ENCODE measurements at places on chromosomes 11 and 22.
A peak's percentile ranks its signal among the peaks of the same experiment; 100 is the strongest.

DNA sequence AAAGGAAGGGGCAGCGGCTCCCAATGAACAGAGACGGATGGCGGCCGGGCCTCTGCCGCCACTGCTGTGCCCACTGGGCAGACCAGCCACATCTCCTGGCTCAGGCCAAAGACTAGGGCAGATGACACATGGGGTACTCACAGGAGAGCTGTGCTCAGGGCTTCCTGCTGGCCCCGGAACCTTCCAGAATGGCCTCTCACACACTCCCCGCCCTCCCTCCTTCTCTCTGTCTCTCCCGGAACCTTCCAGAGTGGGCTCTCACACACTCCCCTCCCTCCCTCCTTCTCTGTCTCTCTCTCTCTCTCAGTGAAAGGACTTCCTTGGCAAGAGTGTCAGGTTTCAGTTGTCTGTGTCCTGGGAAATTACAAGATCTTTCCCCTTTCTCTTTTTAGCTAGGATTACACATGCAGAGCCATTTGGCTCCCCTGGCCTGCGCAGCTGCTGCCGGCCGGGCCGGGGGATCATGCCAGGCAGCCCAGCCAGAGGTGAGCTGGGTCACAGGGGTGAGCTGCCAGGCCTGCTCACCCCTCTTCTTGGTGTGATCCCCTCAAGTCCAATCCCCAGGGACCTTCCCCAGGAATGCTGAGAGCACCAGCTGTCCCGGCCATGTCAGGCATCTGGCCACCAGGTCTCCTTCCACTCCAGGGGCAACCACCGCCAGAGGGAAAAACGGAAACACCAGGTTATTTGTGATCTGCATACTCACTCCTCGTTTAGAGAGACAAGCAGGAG is 45.3 kb upstream of the ADA2 start:
- peak overlapping the region; percentile 81 for H3K27ac ChIP-seq
- no peak for DNase-seq
- no peak overlapping the region for H3K4me3 ChIP-seq
- H3K27me3 ChIP-seq: no peaks in the 10 kb centered on the region
- H3K4me1 ChIP-seq: peaks cover 54% of the 10 kb centered on the region

DNA sequence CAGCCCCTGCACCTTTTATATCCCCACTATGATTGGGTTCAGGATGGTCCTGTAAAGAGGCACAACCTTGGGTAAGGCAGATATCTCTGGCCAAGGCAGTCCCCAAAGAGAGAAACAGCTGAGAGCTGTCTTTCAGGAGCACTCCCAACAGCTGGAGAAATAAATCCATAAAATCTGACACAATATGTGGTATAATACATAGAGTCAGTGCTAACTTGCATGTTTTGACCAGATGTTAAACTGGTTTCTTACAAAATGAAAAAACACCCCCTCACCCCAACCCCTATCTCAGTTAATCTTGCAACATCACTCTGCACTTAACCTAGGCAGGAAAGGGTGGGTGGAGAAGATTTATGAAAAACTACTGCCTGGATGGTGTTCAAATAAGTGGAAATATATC is 44.0 kb upstream of the C11orf87 start:
- H3K4me1 ChIP-seq: no peaks in the 10 kb centered on the region
- H3K4me3 ChIP-seq: no peak overlapping the region
- no peak overlapping the region for H3K27ac ChIP-seq
- DNase-seq: no peak
- H3K36me3 ChIP-seq: no peaks in the 10 kb centered on the region
- H3K27me3 ChIP-seq: no peaks in the 10 kb centered on the region

DNA sequence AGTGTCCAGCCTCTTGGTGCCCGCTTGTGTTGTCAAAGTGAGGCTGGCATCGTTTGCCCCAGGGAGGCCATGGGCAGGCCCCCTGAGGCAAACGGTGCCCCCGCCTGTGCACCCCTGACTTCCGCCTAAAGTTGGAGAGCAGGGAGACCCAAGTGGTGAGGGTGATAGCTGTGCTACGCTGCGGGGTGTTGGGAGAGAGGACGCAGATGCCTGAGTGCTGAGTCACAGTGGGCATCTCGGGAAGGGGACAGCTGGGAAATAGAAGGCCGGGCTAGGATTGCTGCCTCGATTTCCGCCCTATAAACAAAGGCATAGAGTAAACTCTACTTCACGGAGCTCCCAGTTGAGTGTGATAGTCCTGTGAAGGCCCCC is 5.8 kb downstream of the GRIK4 start:
- H3K4me1 ChIP-seq: no peaks in the 10 kb centered on the region
- no peak overlapping the region for H3K27ac ChIP-seq
- DNase-seq: no peak

GRCh38 chr22:50176850-50177536 is 6.5 kb downstream of the PANX2 start:
- no peaks in the 10 kb centered on the region for H3K4me1 ChIP-seq
- no peaks in the 10 kb centered on the region for H3K36me3 ChIP-seq
- H3K27ac ChIP-seq: no peak overlapping the region

GRCh38 chr11:43825217-43825816 is 55.3 kb upstream of the ALKBH3 start:
- no peaks in the 10 kb centered on the region for H3K27me3 ChIP-seq
- H3K4me1 ChIP-seq: no peaks in the 10 kb centered on the region
- no peak overlapping the region for H3K27ac ChIP-seq

GRCh38 chr22:17795661-17796548 is 21.6 kb upstream of the BID start:
- no peaks in the 10 kb centered on the region for H3K27me3 ChIP-seq
- H3K4me1 ChIP-seq: no peaks in the 10 kb centered on the region
- no peak for DNase-seq
- no peaks in the 10 kb centered on the region for H3K36me3 ChIP-seq

- H3K36me3 ChIP-seq: no peaks in the 10 kb centered on the region
- DNase-seq: no peak
- no peaks in the 10 kb centered on the region for H3K4me1 ChIP-seq
- H3K4me3 ChIP-seq: no peak overlapping the region
- no peak overlapping the region for H3K27ac ChIP-seq
Observed at GRCh38 chr11:126899961-126900748, 100.4 kb downstream of the KIRREL3 start.

- no peaks in the 10 kb centered on the region for H3K36me3 ChIP-seq
- no peak overlapping the region for H3K4me3 ChIP-seq
- H3K4me1 ChIP-seq: no peaks in the 10 kb centered on the region
- no peak overlapping the region for H3K27ac ChIP-seq
Observed at GRCh38 chr22:26527574-26528465, 15.5 kb upstream of the TFIP11 start.

DNA sequence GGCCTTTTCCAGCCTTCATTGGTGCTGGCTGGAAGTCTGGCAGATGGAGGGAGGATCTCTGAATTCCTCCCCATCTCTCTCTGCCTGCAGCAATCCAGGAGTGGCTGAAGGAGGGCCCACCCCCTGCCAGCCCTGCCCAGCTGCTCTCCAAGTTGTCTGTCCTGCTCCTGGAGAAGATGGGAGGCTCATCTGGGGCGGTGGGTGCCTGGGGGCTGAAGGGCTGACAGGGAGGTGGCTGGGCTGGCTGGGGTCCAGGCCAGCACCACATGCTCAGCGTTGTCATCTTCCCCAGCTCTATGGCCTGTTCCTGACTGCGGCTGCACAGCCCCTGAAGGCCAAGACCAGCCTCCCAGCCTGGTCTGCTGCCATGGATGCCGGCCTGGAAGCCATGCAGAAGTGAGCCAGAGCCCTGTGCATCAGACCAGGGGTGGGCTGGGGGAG is 12.2 kb downstream of the TKFC start:
- DNase-seq: no peak
- H3K4me1 ChIP-seq: no peaks in the 10 kb centered on the region
- peaks cover 7% of the 10 kb centered on the region for H3K36me3 ChIP-seq
- H3K27me3 ChIP-seq: no peaks in the 10 kb centered on the region
- H3K27ac ChIP-seq: no peak overlapping the region
- H3K4me3 ChIP-seq: no peak overlapping the region

DNA sequence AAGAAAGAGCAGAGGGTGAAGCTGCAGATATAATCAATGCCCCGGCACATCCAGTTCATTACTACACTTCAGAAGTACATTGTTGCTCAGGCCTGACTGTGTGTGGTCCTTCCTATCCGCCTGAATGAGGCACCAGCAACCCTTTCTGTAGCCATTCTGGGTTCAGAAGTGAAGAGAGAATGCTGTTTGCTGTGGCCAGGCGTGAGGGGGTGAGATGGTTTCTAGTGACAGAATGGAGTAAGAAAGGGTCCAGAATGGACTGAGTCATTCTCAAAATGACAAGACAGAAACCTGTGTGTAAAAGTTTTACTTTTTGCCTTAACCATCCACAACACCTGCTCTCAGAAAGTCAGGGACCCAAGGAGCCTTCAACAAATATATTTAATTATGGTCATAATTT is 334.8 kb downstream of the GUCY1A2 start:
- no peak for DNase-seq
- no peak overlapping the region for H3K27ac ChIP-seq
- H3K4me3 ChIP-seq: no peak overlapping the region
- no peaks in the 10 kb centered on the region for H3K4me1 ChIP-seq
- no peaks in the 10 kb centered on the region for H3K27me3 ChIP-seq

DNA sequence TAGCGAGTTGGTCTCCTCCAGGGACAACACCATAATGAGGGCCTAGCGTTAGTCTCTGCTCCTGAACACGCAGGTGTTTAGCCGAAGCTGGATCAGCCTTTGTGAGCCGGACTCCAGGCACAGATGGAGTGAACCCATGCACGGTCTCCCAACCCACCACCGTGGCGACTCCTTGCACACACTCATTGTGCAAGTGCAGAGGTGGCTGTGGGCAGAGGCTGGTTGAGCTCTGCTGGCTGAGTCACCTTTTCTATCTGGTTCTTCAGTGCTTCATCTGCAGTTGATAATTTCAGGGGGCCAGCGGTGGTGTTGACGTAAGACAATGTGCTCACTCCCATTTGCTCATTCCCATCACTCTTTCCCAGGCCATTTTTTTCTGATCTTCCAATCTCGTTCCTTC is 72.1 kb upstream of the SLC22A12 start:
- no peak overlapping the region for H3K27ac ChIP-seq
- H3K4me3 ChIP-seq: no peak overlapping the region

DNA sequence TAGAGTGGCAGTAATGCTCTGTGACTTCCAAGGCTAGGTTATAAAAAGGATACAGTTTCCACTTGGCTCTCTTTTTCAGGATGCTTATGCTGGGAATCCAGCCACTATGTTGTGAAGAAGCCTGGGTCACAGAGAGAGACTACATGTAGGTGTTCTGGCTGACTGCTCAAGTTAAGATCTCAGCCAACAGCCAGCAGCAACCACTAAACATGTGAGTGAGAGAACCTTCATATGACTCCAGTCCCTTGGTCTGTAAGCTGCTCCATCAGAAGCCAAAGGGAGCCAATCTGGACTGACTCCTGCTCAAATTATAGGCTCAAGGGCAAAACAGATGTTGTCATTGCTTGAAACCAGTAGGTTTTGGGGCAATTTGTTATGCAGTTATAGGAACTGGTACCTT is 162.7 kb downstream of the MAML2 start:
- H3K27ac ChIP-seq: no peak overlapping the region
- no peak overlapping the region for H3K4me3 ChIP-seq
- no peak for DNase-seq
- H3K27me3 ChIP-seq: no peaks in the 10 kb centered on the region

- no peak overlapping the region for H3K27ac ChIP-seq
- H3K27me3 ChIP-seq: no peaks in the 10 kb centered on the region
- no peaks in the 10 kb centered on the region for H3K36me3 ChIP-seq
- no peaks in the 10 kb centered on the region for H3K4me1 ChIP-seq
Observed at GRCh38 chr11:106983261-106983660, 35.0 kb downstream of the GUCY1A2 start.

DNA sequence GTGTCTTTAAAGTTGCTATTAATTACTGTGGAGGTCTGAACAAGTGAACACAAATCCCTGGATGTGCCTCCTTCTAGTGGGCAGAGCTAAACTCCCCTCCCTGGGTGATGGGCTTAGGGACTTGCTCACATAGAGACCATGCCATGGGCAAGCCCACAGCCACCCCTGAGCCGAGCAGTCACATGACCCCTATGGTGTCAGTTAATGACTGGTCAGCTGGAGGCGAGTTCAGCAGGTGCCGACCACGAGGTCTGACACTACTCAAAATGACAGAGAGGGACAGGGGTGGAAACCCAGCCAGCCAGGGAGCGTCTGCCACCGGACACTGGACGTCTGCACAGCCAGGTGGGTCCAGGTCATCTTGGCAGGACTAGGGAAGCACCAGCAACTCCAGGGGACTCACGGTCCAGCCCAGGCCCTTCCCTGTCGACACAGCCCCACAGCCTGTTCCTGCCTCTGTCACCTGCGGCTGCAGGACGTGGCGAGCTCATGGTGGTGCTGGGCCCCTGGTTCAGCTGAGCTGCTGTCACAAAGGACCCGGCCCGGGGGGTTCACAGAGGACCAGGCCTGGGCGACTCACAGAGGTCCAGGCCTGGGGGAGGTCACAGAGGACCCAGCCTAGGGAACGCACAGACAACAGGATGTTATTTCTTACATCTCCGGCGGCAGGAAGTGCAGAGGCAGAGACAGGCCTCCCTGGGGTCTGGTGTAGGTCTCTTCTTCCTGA is 135.0 kb downstream of the BRD1 start:
- no peaks in the 10 kb centered on the region for H3K4me1 ChIP-seq
- H3K36me3 ChIP-seq: no peaks in the 10 kb centered on the region

- no peaks in the 10 kb centered on the region for H3K36me3 ChIP-seq
- H3K27ac ChIP-seq: no peak overlapping the region
- H3K4me1 ChIP-seq: peaks cover 3% of the 10 kb centered on the region
- H3K27me3 ChIP-seq: no peaks in the 10 kb centered on the region
- no peak overlapping the region for H3K4me3 ChIP-seq
- no peak for DNase-seq
Observed at GRCh38 chr11:36333897-36334296, 37.8 kb downstream of the PRR5L start.

- H3K27me3 ChIP-seq: no peaks in the 10 kb centered on the region
- no peak overlapping the region for H3K27ac ChIP-seq
- no peak for DNase-seq
- H3K4me3 ChIP-seq: no peak overlapping the region
- no peaks in the 10 kb centered on the region for H3K36me3 ChIP-seq
Observed at GRCh38 chr22:23119494-23120414, 22.0 kb downstream of the RSPH14 start.

GRCh38 chr11:34928960-34929680 is 12.7 kb downstream of the PDHX start:
- no peak overlapping the region for H3K27ac ChIP-seq
- no peak for DNase-seq
- H3K36me3 ChIP-seq: no peaks in the 10 kb centered on the region
- peaks cover 21% of the 10 kb centered on the region for H3K4me1 ChIP-seq

Measured in transverse colon (tissue), 4 donors.